Activated T-helper 9 cell treated with anti-CD3 and anti-CD28 coated beads, Interleukin-2, amount 50 U/mL, for 16 hours (primary cell): ENCODE measurements at places on chromosomes 6 and 20.

GRCh38 chr6:166252601-166253000 lies 55.6 kb downstream of the PRR18 start:
- no peak for DNase-seq

DNA sequence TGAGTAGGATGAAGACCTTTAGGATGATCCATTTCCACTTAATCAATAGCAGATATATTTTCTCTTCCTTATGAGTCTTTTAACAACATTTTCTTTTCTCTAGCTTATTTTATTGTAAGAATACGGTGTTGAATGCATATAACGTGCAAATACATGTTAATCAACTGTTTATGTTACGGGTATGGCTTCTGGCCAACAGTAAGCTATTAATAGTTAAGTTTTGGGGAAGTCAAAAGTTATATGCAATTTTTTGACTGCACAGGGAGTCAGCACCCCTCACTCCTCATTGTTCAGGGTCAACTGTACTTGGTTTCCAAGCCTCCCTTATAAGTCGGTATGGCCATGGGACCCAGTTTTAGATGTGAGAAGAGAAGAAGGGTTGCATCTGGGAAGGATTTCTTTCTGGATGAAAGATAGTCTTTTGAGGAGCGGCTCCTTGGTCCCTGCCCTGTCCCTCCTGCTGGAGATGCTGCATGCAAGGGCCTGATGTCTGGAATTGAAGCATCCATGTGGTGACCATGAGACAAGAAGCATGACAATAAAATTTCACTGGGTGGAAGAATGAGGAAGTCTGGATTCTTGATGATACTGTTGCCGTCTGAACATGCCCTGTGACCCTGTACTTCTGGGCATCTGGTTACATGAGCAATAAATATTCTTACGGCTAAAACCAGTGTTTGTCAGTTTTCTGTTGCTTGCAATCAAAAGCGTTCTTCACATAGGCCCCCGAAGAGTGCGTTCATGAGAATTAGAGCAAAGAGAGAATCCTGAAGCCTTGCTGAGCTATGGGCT lies 194.7 kb upstream of the PMEPA1 start:
- DNase-seq = no peak

- DNase-seq = no peak
Measured at GRCh38 chr20:63612276-63612931, 14.5 kb downstream of the GMEB2 start.

DNA sequence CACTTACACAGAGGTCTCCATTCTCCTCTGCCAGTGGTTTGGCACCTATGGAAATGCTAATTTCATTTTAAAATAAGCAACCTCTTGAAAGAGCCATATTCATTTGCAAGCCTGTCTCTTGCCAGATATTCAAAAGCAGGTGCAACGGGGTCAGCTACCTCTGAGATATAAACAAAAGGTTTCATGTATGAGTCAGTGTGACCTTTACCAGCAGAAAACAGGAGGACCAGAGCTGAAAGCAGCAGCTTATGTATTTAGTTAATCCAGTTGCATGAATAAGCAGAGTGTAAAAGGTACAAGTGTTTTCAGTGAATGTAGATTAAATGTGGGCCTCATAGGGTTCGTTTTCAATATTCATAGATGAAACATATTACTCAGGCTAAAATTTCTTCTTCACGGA lies 56.0 kb downstream of the TENT5A start:
- DNase-seq = no peak

GRCh38 chr20:31685853-31686643 lies 36.6 kb downstream of the BCL2L1 start:
- DNase-seq = no peak

DNA sequence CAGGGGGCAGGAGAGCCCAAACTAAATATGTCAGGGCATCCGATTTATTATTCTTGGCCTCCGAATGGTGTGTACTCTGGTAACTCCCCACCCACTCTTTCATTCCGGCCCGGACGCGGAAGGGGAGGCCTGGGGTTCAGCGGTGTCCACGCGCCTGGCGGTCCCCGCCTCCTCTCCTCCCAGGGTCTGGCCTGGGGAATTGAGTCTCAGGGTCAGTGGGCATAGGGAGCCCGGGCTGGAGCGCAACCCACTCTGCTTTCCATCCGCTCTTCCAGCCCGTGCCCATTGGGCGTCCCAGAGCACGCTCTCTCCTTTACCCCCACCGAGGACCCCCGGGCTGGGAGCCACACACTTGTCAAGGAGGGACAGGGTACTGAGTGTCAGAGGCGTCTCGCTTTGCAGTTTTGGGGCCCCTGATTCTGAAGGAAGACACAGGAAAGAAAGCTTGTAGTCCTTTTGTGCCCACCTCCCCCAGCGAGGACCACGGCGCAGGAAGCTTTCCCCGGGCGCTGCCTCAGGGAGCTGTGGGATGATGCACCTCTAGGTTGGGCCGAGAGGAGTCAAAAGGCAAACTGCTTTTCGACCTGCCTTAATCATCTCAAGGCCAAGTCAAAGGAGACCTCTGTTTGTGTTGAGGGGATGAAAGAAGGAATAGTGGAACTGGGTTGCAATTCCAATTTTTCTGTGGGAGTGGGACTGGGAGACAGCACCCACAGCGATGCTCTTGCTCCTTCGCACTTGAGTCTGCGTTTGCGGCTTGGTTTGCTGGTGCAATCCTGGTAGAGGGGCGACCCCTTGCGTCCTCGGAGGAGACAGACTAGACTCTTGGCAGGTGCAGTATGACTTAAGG lies 2.5 kb downstream of the RSPO3 start:
- no peak for DNase-seq

DNA sequence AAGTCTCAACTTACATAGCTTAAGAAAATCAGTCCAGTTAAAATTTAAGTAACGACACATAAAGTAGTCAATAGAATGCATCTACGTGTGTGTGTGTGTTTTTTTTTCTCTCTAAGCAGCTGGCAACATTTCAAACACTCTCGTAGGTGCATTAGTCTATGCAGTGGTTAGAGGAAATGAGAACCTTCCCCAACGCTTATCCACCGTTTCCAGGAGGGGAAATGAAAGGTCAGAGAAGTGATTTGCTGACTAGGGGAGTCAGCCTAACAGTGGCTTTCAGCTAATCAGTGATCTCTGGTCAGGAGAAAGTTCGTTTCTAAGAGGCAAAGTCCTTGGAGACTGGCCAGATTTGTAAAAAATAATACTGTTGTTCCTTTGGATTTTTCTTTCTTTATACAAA lies 806.6 kb downstream of the C6orf118 start:
- DNase-seq = no peak

GRCh38 chr6:7324520-7324919 lies 11.5 kb upstream of the SSR1 start:
- no peak for DNase-seq

DNA sequence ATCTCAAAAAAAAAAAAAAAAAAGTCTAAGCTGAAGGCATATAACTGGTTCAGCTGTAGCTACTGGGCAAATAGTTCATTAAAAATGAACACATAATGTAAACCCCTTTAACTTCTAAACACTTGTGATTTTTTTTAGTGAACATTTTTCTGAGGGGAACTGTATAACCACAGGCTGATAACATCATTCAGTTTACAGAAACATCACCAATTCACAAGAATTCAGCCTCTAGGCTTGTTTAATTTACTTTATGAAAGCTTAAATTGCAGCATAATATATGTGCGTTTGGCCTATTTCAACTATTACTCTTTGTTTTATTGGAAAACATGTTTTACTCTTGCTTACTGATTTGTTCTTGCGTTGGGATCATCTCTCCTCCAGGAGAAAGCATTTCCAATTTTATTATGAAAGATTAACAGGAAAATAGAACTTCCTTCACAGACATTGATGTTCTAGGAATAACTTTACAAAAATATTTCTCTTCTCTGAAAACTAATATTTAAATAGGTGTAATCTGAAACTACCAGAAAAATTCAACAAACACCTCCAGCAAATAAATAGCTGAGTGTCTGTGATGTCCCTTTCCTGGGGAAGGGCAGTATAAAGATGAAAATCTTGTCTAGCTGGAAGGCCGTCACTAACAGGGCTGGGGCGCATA lies 284.5 kb downstream of the UST start:
- no peak for DNase-seq

GRCh38 chr6:139533573-139534471 lies 159.4 kb upstream of the CITED2 start:
- DNase-seq = no peak

- no peak for DNase-seq
Measured at GRCh38 chr6:124494956-124495664, 467.1 kb upstream of the RNF217 start.

- no peak for DNase-seq
Measured at GRCh38 chr20:62886709-62887058, 25.1 kb upstream of the TCFL5 start.

DNA sequence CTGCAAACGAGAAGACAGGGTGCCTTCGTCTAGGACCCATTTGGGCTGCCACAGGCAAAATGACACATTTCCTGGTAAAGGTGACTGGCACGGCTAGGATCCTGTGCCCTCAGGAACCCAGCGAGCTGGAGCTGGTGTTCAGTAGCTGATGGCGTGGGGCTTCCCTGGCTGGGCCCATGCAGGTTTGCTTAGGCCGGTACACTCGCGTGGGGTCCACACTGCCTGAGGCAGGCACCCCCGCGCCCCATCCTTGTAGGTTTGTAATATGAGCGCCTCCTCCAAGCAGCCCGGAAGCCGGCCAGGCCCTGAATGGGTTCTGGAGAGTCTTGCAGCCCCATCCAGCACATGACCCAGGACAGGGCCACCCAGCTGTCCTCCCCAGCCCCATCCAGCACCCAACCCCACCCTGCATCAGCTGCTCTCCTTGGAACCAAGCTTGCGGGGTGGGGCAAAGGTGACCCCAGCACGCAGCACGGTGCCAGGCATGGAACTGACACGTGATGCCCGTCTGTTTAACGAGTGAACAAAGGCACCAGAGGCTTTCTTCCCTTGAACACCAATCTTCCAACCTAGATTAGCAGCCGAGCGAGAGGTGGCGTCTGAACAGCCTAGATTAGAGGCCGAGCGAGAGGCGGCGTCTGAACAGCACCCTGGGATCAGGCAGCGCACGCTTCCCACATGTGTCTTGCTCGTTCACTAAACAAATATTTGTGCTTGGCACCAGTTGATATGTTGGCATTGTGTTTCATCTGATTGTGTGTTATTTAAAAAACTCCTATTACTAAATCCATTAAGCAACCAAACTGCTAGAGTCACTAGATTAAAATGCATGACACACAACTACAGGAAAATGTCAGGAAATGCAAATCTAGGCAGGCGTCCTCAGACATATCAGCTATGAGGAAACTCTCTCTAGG lies 112.1 kb downstream of the DLL1 start:
- no peak for DNase-seq

DNA sequence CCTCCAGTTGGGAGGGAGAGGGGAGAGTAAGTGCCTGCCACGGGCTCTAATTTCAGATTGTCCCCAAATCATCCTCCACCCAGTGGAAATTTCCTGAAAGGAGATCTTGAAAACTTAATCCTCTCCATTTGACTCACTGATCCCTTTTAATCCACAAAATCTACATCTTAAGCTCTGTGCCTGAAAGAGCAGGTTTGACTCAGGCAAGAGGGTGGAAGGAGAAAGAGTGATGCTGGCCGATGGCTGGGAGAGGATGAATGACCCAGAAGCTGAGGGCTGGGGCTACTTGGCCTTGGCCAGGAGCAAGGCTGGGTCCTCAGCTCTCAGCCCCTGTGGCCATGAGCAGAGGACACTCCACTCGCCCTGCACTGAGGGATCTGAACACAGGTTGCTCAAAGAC lies 8.1 kb downstream of the BPIFA2 start:
- DNase-seq = no peak

GRCh38 chr20:36084897-36085613 lies 69.5 kb upstream of the EPB41L1 start:
- DNase-seq = no peak

DNA sequence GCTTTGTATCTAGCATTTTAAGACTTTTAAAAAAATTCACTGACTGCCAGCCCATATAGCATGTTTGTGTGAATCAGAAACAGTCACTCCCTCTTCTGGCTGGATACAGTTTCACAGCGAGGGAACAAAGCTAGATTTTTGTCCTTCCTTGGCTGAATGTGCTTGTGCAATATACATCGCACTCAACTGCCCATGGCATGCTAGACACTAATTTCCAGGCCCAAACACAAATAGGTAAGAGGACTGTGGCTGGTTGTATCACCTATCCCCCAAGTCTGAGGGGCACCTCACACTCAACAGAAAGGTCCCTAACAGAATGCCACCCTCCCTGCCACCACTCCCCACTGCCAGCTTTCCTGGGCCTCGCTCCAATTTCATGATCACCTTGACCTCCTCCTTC lies 16.2 kb upstream of the BLCAP start:
- DNase-seq = no peak

- no peak for DNase-seq
Measured at GRCh38 chr6:34001706-34002621, 143.9 kb downstream of the GRM4 start.

DNA sequence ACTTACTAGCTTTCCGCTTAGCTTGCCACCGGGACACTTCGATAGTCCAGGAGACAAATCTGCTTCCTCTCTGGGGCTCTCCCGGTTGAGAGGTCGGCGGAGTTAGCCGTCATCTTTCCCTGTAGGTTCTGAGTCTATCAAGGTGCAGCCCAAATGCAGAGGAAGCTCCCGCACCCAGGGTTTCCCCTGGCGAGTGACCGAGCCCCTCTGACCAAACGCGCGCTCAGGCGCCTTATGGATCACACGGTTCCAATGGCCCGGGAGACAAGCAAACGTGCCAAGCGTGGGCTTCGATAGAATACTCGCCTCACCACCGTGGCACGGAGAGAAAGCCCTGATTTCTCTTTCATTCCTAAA lies 15.8 kb upstream of the FOXC1 start:
- DNase-seq = no peak

DNA sequence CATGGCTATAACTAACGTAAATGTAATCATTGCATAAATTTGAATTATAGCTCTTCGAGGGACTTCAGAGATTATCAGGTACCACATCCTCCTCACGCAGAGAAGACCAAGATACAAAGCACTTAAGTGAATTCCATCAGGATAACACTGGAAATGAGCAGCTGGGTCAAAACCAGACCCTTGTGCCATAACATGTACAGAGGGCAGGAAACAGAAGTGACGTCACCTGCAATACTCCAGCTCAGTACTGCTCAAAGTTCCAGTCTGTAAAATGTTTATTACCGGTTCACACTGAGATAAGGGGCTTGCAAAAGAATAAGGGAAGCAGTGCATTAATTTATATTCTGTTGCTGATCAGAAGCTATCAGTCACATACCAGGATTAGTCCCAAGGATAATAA lies 45.8 kb downstream of the RGS17 start:
- DNase-seq = no peak

DNA sequence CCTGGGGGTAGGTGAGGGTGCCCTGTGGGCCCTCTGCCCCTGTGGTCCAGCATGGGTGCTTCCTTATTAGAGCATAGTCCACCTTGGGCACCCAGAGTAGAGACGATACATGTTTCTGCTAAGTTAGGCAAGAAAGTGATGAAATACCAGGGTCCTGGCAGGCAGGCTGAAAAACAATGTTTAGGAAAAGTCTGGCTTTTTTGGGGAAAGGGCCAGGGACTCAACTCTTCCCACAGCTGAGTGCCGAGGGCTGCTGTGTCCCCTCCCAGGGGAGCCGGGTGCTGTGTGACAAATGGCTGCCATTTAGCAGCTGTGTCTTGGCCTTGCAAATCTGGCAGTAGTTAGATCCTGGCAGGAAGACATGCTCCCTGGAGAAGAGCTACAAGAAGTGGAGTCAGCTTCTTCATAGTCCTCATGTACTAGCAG lies 61.5 kb downstream of the RREB1 start:
- DNase-seq = no peak
